Right cardiac atrium (tissue), 5 donors: ENCODE measurements at places on chromosomes 3 and 15. TPM values are rescaled to one million over a fixed set of nuclear protein-coding genes. Genes with fewer than 3 reads are reported as not detected.

DNA sequence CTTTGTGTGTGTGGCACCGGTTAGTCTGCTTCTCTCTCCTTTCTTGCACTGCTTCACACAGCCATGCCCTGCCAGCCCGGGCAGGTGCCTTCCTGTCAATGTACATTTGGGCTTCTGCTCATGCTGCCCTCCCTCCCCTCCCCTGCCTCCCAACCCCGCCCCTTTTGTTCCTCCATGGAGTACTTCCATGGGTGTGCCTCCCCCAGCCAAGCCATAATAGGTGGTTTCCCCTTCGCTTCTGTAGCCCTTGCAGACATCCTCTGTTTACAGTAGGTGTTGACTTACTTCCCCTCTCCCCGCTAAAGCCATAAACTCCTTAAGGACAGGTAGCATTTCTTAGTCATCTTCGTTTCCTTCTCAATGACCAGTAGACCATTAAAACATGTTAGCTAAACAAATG is 31.8 kb upstream of the CRTC3 start:
- DNase-seq: no peak

- DNase-seq: no peak
Observed at GRCh38 chr15:69631005-69631404, 178.4 kb downstream of the RPLP1 start.

GRCh38 chr3:58560771-58561311 is 16.4 kb downstream of the FAM107A start:
- no peak for DNase-seq

- DNase-seq: no peak
Observed at GRCh38 chr3:57224856-57225255, 2.7 kb upstream of the APPL1 start.

GRCh38 chr15:52368402-52368801 is 72.8 kb upstream of the MYO5C start:
- DNase-seq: no peak

GRCh38 chr15:92885224-92886041 is 14.7 kb upstream of the CHD2 start:
- no peak for DNase-seq

- no peak for DNase-seq
Observed at GRCh38 chr3:89762405-89762804, 655.0 kb downstream of the EPHA3 start.

DNA sequence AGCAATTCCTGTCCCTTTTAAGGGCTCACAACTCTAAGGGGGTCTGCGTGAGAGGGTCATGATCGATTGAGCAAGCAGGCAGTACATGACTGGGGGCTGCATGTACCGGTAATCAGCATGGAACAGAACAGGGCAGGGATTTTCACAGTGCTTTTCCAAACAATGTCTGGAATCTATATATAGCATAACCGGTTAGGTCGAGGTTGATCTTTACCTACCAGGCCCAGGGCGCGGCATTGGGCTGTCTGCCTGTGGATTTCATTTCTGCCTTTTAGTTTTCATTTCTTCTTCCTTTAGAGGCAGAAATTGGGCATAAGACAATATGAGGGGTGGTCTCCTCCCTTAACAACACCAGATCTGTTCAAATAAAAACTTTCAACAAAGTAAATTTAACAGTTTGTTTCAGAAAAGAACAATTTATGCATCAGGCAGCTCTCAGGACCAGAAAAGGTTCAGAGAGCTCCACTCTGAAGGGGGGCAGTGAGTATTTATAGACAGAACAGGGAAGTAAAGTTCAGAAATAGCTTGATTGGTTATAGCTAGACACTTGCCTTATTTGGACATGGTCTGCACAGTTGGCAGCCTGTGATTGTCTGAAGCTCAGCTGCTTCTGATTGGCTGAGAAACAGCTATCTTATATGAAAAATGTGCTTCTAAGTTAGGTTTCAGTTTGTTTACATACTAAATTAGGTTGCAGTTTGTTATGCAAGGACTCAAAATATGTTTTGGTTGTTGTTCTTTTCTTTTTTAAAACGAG is 17.2 kb upstream of the B4GALT4 start:
- DNase-seq: no peak

GRCh38 chr3:158765518-158766205 is 33.4 kb upstream of the RARRES1 start:
- DNase-seq: no peak

GRCh38 chr15:60384053-60384452 is 13.7 kb downstream of the ANXA2 start:
- DNase-seq: no peak

DNA sequence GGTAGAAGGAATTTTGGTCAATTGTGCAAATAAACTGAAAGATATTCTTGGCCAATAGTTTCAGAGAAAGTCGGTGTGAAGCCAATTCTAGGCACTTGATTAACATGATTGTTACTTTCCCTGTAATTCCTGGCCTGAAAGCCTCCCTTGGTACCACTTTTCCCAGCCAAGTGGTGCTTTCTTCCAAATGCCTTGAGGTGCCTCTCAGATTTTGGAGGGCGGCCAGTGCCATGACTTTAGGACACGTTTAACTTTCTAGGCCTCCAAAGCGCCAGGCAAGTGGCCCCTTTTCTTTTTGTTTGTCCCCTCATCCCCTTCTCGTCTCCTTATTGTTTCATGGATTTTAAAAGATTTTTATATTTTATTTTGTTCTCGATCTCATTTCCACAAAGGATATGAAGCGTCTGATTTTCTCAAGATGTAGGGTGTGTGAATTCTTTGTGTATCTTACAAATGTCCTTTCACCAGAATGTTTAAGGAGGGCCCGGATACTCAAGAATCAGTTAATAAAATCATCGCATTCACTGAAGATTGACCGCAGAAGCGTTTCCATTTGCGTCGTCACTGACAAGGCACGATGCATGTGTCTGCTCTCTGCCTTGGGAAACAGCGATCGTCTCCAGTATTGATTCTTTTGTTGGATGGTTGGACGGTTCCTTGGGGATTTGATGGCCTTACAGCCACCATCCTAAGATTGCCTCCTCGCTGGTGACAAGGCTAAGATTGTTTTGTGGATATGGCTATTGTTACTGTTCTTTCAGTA is 87.8 kb downstream of the ASB7 start:
- DNase-seq: no peak

- DNase-seq: no peak
Observed at GRCh38 chr15:71679793-71680353, 130.5 kb upstream of the NR2E3 start.

DNA sequence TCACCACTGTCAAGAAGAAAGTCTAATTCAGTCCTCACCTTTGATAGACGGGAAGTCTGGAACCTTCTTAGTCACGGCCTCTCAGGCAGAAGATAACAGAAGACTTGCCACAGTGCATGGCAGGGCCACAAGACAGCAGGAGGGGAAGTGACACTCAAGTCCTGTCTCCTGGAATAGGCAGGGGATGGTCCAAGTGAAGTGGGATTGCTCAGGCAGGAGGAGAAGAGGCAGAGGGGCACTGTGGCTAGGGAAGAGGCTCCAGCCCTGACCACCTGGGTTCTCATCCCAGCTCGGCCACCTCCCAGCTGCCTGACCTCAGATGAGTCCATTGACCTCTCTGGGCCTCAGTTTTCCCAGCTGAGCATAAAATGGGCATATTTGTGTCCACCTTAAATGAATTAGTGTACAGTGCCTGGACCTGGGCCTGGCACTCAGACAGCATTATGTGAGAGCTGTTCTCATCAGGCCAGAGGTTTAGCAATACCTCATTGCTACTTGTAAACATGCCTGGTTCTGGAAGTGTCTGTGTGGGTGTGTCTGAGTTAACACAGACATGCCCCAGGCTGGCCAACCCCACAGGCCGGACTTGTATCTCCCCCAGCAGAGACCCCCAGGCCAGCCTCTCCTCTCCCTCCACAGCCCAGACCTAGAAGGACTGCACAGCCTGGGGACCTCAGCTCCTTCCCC is 11.5 kb upstream of the PCSK6 start:
- DNase-seq: no peak

GRCh38 chr3:196639483-196640296 is at the start of gene NRROS:
Gene NRROS, plus strand, starts transcription at chr3:196639694. Its CDS starts 14,846 bp downstream, at chr3:196654540.
- peak; percentile 65 for DNase-seq

DNA sequence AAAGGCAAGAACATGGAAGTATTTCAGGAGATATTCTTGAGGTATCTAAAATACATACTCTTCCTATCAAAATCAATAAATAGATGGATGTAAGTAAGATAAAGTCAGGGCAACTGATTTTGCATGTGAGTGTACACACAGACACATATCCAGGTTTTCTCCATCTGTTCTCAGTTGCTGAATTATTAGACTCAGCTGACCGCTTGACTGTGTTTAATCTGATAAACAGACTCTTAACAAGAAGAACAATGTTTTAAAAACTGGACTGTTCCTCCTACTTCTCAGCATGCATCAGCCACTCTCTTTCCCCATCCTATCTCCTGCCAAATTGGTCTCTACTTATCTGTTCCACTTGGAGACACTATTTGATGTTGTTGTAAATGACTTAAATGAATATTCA is 73.5 kb downstream of the GOLGA8G start:
- no peak for DNase-seq

DNA sequence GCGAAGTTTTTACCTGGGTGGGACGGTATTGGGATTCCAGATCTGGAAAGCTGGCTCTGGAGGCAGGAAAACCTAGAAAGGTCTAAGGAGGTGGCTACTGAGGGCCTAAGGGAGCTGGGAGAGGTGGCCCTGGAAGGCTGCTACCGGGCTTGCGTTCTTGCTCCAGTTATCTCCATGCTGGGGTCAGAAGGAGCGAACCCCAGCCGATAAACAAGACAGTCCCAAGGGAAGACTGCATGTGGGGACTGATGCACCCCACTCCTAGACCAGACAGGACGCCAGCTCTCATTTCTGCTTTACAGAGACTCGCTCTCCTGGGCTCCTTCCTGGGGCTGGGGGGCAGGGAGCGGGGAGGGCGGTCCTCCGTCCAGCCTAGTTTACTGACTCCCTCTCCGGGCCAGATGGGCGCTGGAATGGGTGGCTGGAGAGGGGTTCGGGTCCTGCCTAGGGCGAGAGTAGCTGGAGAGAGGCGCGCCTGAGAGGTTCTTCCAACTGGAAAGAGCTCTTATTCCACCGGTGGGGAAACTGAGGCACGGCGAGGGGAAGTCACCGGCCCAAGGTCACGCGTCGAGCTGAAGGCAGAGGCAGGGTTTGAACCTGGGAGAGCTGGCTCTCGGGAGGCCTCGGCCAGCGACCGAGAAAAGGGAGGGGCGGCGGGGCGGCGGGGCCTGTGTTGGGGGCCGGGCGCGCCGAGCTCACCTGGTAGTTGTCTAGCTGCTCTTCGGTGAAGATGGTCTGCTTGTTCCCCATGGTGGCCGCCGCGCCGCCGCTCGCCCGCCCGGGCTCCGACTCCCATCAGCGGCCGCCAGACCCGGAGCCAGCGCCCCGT is 565 bp downstream of the CIB2 start:
- no peak for DNase-seq

MASP1 gene
- total RNA-seq: 29.9 TPM

IQCH gene
- total RNA-seq: 0.82 TPM

VPS8 gene
- 28.9 TPM for total RNA-seq

C2CD4A gene
- total RNA-seq: not detected

EIF4E3 gene
- total RNA-seq: 41.3 TPM

GP5 gene
- not detected for total RNA-seq
